Putamen (tissue), 1 donor: ENCODE measurements at places on chromosomes 4 and X.

DNA sequence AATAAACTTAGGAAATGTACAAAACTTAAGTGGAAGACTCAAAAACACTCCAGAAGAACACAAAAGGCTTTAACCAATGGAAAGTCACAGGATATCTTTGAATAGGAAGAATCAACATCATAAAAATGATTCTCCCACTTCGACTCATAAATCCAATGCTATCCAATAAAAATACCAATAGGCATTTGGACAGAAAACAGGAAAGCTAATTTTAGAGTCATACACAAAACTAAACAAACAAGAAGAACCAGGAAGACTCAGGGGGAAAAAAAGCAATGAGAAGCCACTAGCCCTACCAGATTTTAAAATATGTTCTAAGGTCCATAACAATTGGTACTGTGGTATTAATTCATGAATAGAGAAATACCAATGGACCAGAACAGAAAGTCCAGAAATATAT, 28.2 kb downstream of the SLC9A7 start:
- no peak for DNase-seq

GRCh38 chrX:17820100-17820499, 41.0 kb downstream of the RAI2 start:
- DNase-seq: no peak

- DNase-seq: no peak
These were observed 7.9 kb downstream of the CXCL6 start for GRCh38 chr4:73844345-73844744.

DNA sequence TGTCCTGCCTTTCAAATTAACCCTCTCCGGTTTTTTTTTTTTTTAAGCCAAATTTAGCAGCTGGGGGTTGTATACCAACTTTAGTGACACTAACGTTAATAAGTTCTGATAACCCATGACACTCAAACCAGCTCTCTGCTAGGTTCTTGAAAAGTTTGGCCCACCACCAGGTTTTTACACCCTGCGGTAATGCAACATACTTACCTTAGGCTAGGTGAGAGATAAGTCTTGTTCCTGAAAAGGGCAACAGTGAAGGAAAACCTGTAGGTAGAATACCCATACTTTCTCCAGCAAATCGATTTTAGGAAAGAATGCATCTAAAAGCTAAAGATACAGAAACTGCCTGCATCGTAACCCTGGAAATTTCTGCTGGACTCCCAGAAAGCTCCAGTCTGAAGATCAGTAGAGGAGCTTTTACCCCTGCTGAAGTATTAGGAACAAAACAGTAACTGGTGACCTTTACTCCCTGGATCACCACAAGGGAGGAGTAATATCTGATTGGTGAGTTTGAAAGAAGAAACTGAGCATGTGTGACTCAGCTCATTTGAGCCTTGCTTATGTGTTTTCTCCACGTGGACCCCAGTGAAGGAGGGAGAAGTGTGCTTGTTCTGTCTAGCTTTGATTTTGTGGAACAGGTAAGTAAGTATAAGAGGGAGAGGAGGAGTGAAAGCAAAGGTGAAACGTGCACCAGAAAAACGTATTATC, 34.4 kb upstream of the COX18 start:
- DNase-seq: no peak

DNA sequence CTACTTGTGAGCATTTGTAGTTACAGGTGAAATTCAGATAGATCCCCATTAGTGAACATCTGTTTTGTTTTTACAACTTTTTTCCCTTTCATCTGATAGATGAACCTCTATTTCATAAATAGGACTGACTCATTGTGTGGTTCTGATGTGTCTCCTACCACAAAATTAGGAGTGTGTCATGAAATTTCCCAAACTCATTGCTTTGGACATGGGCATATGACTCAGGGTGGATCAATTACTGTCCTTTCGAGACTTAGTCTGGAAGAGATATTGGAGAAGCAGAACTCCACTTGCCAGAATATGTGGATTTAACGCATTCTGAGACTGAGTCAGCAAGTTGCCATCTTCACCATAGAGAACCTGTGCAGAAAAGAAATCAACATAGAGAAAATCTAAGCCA, 53.5 kb upstream of the PCDH10 start:
- DNase-seq: no peak

DNA sequence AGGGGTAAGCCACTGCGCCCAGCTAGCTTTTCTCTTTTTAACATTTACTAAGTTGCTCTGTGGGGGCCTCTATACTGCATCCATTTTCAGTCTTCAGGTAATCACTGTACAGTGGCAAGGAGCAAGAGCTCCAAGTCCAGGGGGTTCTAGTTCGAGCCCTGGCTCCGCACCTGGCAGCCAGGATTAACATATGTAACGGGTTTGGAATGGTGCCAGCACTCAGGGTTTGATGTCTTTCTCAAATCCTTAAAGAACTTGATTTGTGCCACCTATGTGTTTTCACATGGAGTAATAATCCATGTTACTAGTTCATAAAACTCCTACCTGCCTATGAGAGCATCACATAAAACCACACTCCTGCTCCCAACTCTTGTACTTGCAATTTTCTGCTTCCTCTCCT, 4.5 kb downstream of the GRPEL1 start:
- no peak for DNase-seq

DNA sequence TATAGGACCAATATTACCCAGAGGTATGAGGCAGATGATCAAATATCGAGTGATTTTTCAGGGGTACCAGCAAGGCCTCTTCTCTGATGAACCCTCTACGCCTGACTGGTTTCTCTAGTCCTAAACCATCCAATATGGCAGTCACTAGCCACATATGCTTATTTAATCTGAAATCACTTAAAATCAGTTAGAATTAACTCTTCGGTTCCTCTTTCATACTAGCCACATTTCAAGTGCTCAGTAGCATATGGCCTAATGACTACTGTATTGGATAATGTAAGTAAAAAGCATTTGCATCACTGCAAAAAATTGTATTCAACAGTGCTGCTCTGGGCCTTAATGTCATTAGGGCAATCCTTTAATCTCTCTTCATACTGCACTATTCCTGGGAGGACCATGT, 4.4 kb upstream of the APBB2 start:
- no peak for DNase-seq

DNA sequence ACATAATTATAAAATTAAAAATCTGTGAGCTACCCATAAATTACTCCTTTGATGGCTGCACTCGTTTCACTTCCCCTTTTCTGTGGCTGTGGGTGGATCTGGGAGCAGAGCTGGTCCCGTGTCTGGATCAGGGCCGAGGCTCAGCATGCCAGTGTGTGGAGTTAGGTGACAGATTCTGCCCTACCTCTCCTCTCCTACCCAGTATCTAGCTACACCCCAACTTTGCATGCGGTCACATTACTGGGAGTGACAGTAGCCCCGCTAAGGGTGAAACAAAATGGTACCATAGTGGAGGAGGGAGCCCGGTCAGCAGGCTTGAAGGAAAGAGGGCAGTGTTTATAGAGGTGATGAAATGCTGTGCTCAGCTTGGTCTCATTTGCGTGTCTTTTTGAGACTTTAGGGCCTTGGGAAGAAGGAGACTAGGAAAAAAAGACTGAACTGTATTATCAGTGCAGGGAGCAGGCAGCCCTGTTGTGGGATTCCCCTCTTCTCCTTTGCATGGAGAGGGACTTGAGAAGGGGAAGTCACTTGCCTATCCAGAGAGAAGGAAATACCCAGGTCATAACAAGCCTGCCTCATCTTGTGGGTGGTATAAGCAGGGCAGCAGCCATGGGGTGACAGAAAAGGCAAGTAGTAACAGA, 48.4 kb downstream of the ARHGAP10 start:
- DNase-seq: no peak

- DNase-seq: no peak
These were observed 72.4 kb downstream of the APBB2 start for GRCh38 chr4:41141900-41142299.

DNA sequence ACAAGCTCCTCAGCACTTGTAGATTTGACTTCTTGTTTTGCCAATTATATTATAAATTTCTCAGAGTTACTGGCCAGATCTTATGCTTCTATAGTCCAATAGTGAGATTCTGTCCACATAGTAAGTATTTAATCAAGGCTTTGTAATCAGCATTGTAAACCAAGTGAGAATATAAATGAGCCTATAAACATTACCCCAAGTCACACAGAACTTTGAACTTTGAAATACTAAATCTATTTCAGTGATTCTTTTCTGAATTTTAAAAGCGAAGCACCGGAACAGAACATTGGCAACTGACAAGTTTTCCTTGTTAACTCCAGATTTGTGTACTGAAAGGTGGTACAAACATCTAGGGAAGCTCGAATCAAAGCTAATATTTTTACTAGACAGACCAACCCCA, 37.2 kb downstream of the PPM1K start:
- DNase-seq: no peak

DNA sequence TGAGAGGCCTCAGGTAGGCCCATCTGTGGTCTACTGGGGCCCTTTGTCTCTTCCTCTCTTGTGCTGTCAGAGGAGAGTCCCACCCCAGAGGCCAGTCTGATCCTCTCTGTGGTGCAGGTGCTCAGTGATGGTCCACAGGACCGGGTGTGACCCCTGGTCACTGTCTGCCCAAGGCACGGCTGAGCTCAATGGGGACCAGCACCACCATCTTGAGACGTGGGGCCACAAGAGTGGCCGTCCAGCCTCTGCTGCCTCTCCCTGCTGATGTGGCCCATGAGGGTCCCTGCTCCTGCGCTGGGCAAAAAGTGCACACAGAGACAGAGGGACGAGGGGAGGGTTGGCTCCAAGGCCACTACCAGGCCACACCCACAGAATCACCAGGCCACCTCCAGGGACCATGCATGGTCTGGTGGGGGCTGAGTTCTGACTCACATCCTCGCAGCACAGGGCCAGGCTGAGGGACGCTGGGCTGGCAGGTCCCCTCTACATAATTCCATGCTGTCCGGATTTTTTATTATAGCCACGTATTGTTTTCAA, 88.3 kb downstream of the FAM53A start:
- DNase-seq: no peak

DNA sequence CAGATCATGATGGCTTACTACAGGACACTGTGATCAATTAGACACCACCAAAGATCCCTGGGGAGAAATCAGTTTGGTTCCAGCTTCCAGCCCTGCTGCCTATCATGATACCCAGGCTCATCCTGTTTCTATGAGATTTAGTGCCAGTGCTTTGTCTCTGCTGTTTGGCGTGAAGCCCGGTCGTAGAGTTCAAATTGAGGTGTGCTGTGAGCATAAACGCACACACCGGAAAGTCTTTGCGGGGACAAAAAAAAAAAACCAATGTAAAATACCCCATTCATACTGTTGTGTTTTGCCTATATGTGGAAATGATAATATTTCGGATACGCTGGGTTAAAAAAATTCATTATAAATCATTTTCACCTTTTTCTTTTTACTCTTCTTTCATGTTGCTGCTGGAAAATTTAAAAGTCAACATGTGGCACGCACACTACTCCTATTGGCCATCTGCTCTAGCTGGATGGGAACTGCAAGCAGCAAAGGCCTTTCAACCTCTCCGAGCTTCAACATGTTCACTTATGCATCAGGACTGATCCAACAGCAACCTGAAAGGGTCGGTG, 607 bp upstream of the DKC1 start:
- DNase-seq: no peak

GRCh38 chr4:181991369-181992108, 251.7 kb upstream of the TENM3 start:
- DNase-seq: no peak

DNA sequence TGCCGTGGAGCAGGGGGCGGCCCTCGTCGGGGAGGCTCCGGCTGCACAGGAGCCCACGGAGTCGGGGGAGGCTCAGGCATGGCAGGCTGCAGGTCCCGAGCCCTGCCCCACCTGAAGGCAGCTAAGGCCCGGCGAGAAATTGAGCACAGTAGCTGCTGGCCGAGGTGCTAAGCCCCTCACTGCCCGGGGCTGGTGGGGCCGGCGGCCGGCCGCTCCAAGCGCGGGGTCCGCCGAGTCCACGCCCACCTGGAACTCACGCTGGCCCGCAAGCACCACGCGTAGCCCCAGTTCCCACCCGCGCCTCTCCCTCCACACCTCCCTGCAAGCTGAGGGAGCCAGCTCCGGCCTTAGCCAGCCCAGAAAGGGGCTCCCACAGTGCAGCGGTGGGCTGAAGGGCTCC, 589.4 kb downstream of the PPP4R3C start:
- DNase-seq: no peak

- DNase-seq: no peak
These were observed 22.1 kb downstream of the RWDD4 start for GRCh38 chr4:183636923-183637322.

- DNase-seq: peak; percentile 88
These were observed 23.6 kb upstream of the YTHDC1 start for GRCh38 chr4:68373513-68373912.

- DNase-seq: no peak
These were observed 49.2 kb downstream of the FHIP1A start for GRCh38 chr4:151458148-151458547.

DNA sequence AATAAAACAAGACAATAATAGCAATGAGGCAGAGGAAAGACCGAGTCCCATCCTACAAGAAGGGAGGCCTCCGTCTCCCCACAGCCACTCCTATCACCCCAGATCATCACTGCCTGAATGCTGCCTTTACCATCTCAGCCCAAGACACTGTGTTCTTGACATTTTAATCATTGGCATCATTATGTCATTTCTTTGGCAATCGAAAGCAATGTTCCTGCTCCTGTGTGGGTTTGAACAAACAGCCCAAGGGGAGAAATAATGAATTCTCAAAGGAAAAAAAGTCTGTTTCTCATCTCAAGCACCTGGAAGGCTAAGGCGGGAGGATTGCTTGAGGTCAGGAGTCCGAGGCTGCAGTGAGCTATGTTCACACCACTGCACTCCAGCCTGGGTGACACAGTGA, 73.0 kb upstream of the ACSL1 start:
- no peak for DNase-seq

- DNase-seq: peak; percentile 64
These were observed 2.1 kb downstream of the GAB3 start for GRCh38 chrX:154748712-154749339.

- DNase-seq: no peak
These were observed 218.9 kb downstream of the MID1IP1 start for GRCh38 chrX:39020051-39020669.

GRCh38 chr4:168852387-168852786, 157.7 kb downstream of the CBR4 start:
- no peak for DNase-seq

- DNase-seq: peak; percentile 7
These were observed 79.8 kb downstream of the FUNDC1 start for GRCh38 chrX:44462850-44463249.

DNA sequence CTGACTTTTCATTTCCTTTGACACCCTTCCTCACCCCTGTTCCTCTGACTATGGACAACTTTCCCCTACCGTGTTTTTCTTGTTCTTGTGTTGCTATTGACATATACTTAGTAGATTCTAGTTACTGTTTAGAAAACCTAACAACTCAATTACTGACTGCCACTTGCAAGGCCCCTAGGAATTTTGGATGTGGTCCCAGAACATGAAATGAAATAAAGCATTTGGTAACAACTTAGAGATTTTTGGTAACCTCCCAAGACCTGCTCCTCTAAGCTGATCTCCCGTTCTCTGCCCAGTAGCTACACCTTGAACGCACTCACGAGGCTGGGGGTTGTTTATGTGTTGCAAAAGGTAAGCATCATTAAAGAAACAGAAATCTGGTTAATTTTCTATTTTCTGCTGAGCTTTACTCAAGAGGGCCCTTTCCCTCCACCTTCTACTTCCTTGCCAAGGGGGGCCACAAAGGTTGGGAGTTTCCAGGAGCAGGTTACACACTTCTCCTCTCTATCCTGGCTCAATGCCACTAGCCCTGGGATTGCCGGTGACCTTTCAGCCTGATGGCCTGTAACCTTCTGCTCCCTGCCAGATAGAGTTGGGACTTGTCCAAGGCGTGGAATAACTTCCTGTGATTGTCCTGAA, 20.5 kb downstream of the GAB3 start:
- no peak for DNase-seq
